ENCODE measurements at places on chromosomes 2 and 18. TPM values are rescaled to one million over a fixed set of nuclear protein-coding genes. Genes with fewer than 3 reads are reported as not detected.
A peak's percentile ranks its signal among the peaks of the same experiment; 100 is the strongest.

GAL3ST2 gene
- not detected for total RNA-seq

RUFY4 gene
- not detected for total RNA-seq

DNA sequence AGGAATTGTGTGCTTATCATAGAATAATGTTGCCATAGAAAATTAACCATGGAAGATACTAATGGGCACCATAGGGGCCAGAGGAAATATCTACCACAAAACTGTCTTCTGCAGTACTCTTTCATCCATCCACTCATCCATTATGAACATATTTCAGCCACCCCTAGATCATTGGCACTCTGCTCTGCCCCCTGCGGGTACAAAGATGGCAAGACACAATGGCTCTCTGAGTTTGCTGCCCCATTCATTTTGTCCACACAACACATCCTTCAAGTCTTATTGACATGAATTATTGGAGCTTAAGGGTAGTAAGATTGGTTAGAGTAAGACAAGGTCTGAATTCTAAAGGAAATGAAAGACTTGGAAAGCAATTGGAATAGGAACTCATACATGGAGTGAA is 1224.7 kb upstream of the CELF4 start:
- H3K4me1 ChIP-seq = no peaks in the 10 kb centered on the region
- no peaks in the 10 kb centered on the region for H3K36me3 ChIP-seq
- H3K27ac ChIP-seq = no peak overlapping the region

DNA sequence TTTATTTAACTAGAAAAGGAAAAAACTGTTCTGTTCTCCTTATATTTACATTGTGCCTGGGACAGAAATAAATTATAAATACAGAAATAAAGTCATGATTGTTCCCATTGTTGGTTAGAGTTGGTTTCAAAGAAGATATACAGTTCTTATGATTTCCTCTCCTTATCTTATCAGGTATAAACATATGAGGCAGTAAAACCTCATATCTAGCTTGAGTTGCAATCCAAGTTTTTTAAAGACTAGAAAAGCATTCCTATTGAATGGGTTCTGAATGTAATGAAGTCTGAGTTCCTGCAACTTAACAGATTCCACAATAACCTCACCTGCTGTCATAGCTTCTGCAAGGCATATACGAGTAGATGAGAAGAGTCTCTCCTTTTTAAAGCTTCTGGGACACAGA is 114.7 kb upstream of the CAVIN2 start:
- H3K36me3 ChIP-seq = no peaks in the 10 kb centered on the region
- H3K27ac ChIP-seq = no peak overlapping the region
- H3K27me3 ChIP-seq = no peaks in the 10 kb centered on the region
- no peak overlapping the region for H3K4me3 ChIP-seq
- DNase-seq = no peak

GRCh38 chr2:39584283-39584965 is 81.3 kb upstream of the TMEM178A start:
- H3K27ac ChIP-seq = no peak overlapping the region
- peaks cover 19% of the 10 kb centered on the region for H3K4me1 ChIP-seq

- no peaks in the 10 kb centered on the region for H3K36me3 ChIP-seq
- H3K4me1 ChIP-seq = no peaks in the 10 kb centered on the region
- H3K27ac ChIP-seq = no peak overlapping the region
These were observed 592.3 kb downstream of the TRIB2 start for GRCh38 chr2:13308989-13309388.

DNA sequence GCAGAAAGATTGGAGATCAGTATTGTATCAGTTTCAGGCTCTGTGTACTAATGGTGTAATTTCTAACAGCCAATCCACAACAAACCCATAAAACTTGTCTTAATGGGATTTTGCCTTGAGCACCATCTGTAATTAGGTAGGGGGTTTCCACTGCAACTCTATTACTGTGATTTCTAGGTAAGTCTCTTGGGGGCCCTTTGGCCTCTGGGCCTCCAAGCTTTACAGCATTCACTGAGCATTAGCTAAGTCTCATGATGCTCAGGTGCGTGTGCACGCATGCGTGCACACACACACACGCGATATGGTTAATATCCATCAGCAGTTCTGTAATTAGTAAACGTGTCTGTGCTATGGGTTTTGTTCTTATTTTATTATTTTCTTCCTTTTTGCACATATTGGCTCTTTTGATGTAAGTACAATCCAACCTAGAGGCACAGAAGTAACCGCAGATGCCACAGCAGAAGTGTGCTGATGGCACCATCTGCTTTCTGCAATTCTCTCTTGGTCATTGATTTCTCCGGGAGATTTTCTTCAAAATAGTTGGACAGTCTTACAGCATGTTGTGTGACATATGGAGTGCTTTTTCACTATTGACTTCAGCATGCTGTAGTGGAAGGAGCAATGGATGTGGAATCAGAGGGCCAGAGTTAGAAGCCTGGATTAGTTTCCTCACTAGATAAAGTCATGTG is 592.0 kb downstream of the LRRTM4 start:
- DNase-seq = no peak
- H3K4me1 ChIP-seq = no peaks in the 10 kb centered on the region
- H3K4me3 ChIP-seq = no peak overlapping the region
- H3K27me3 ChIP-seq = no peaks in the 10 kb centered on the region
- H3K27ac ChIP-seq = no peak overlapping the region
- H3K36me3 ChIP-seq = no peaks in the 10 kb centered on the region

DNA sequence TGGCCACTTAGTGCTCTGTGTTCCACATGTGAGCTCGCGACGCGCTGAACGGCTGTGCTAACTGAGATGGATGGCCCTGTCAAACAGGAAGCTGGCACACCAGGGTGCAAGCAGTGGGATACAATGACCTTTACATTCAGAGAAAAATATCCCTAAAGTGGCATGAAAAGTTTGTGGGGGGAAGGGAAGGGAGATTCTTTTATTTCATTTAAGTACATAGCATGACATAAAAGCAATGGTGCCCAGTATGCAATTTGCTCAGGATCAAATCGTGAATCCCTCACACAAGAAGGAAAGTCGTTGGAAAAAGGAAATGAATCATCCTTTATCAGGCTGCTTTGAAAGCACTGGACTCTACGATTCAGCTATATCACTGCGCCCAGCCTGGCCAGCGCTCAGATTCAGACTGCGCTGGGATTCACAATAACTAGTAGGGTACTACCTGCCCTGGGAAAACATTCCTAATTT is 26.0 kb downstream of the SATB2 start:
- no peak for DNase-seq
- H3K4me1 ChIP-seq = peaks cover 22% of the 10 kb centered on the region
- peak overlapping the region; percentile 1 for H3K4me3 ChIP-seq
- no peak overlapping the region for H3K27ac ChIP-seq
